Glomerular endothelial cell (primary cell): ENCODE measurements at places on chromosomes 4 and X.

DNA sequence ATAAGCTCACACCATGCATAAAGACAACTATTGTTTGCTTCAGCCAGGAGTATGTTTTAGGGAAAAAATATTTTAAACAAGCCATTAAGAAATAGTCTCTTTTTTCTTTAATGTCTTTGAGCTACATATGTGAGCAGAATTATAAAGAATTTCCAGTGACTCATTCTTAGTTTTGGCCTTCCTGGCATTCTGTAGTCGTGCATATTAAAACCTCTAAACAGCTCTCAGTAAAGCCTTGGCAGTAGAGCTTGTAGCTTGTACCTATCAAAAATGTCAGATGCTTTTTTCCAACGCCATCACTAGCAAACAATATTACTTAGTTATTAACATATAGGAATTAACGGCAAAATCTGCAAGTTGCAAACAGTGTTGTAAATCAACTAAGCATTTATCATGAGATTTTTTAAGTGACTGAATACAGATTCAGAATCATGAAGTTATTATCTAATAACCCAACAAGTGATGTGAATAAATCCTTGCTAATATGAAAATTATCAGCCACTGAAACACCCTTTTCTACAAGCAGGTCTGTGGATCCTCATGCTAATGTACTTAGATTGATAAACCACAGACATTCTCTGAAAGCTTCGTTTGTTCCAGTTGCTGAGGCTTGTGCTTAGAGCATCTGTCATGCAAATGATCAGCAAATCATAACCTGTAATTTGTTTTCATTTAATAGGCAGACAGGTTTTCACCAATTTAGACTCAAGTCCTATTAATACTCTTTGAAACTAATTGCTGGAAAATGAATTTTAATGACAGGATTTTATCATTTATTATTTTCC lies 412.0 kb upstream of the ATOH1 start:
- DNase-seq, result no peak

DNA sequence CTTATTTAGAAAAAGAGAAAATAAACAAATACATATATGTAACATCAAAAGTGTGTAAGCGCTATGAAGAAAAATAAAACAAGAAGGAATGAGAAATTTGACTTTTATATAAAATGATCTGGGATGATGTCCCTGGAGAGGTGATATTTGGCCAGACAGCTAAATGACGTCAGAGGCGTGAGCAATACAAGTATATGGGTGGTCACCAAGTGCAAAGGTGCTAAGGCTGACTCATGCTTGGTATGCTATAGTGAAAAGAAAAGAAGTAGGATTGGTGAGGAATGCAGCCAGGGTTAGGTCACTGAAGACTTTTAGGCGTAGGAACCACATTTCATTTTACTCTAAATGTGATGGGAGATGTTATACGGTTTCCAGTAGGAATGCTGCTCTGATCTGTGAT lies 1049.1 kb upstream of the TENM3 start:
- DNase-seq, result no peak

- DNase-seq, result no peak
Measured at GRCh38 chrX:118228041-118228440, 111.4 kb upstream of the KLHL13 start.

GRCh38 chr4:85787133-85787532 lies 312.2 kb downstream of the ARHGAP24 start:
- DNase-seq, result no peak

GRCh38 chr4:33104273-33104672 lies 2384.1 kb downstream of the PCDH7 start:
- DNase-seq, result no peak

- DNase-seq, result no peak
Measured at GRCh38 chr4:20313237-20314030, 61.7 kb downstream of the SLIT2 start.

DNA sequence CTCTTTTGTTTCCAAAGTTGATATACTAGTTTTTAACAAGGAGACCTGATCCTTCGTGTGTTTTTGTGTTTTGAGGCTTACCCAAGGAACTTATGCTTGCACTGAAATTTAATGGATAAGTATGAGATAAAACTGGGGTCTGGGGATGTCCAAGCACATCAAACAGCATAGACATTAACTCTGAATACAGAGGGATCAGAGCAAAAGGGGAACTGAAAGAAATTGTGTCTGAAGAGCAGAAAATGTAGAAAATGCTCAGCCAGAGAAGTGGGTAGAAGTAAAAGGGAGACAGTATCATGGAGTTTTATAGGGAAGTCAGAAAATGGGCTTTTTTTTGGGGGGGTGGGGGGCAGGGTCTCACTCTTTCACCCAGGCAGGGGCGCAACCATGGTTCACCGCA lies 695.4 kb downstream of the ARAP2 start:
- no peak for DNase-seq

GRCh38 chrX:13085526-13085925 lies 41.1 kb upstream of the FAM9C start:
- DNase-seq, result no peak

GRCh38 chr4:64781737-64782326 lies 372.6 kb upstream of the TECRL start:
- DNase-seq, result no peak

DNA sequence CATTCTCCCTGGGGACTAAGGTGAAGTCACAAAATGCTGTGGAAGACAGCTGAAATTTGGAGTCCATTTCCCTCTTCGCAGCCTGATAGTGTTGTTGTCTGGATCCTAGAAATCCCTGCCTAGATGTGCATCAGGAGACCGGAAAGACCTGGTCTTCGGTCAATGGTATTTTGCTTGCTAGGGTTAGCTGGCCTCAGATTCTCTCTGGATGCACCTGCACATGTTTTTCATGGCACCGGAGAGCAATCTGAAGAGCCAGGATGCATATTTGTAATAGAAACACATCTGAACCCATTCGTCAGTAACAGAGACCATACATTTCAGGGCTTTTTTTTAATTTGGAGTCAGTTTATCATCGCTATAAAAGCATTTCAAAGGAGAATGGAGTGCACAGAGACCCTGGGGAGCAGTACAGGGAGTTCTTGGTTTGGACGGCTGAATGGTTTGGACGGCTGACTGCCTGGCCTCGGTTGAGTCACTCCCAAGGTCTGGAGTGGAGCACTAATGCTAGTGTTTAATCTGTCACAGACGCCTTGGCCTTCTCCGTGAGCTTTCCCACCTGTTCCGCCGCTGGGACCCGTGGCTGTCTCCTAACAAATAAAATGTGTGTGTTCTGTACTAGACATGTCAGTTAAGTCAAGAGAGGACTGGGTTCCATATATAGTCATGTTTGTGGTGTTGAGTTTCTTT lies 7.5 kb upstream of the PDLIM3 start:
- DNase-seq, result no peak

DNA sequence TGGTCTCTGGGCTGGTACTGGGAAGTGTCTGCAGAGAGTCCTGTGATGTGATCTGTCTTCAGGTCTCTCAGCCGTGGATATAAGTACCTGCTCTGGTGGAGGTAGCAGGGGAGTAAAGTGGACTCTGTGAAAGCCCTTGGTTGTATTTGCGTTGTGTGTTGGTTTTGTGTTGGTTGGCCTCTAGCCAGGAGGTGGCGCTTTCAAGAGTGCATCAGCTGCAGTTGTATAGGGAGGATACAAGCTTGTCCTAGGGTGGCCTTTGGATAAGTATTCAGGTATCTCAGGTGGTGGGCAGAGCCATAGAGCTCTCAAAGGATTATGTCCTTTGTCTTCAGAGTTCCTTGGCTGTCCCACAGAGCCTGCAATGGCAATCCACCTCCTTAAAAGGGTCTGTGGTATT lies 111.6 kb downstream of the MAGEB17 start:
- no peak for DNase-seq

DNA sequence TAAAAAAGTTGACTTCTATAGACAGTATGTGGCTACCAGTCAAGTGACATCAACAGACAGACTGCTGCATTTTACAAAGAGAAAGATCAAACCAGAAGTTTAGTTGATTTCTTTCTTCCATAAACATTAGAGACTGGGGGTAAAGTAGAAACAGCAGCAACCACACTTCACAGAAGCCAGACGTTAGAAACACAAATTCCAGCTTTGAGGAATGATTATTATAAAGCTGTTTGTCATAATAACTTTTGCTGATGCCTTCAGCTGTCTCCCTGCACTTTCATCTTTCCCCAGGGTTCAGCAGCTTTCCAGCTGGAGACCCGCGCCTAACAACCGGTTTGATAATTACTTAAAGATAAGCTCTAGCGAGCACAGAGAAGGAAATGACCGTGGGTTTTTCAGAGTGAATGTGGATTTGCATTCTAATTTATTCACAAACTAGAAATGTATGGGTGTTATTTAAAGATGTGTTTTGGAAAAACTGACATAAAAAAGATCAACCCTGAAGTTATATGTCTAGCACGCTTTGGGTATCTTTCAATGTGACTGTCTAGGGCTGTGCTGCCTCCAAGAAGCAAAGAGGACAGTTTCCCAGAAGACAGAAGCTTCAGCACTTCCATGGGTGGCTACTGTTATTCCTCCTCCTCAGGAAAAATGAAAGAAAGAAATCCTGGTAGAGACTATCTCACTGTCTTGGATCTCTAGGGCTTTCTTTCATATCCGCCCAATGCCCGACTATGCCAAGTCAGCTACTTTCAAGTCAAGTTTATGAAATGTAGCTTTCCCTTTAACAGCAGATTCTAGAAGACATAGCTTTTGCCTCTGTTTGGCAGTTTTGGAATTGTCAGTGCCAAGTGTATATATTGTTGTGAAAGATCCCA lies 15.0 kb upstream of the ENAM start:
- no peak for DNase-seq

- no peak for DNase-seq
Measured at GRCh38 chrX:133639726-133640125, 224.4 kb upstream of the GPC4 start.

GRCh38 chr4:8860892-8861575 lies 10.6 kb downstream of the HMX1 start:
- no peak for DNase-seq
